ENCODE measurements at places on chromosomes 12 and 14.

DNA sequence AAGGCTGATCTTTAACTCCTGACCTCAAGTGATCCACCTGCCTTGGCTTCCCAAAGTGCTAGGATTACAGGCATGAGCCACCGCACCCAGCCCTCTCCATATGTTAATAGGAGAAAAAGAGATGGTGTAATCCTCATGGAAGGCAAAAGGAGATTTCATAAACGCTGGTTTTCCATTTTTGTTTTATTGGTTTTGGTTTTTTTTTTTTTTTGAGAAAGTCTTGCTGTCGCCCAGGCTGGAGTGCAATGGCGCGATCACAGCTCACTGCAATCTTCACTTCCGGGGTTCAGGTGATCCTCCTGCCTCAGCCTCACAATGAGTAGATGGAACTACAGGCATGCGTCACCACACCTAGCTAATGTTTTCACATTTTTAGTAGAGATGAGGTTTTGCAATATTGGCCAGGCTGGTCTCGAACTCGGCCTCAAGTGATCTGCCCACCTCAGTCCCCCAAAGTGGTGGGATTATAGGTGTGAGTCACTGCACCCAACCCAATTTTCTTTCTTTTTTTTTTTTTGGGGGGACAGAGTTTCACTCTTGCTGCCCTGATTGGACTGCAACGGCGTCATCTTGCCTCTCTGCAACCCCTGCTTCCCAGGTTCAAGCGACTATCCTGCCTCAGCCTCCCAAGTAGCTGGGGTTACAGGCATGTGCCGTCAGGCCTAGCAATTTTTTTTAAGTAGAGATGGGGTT, 8.1 kb downstream of the PTGES3 start:
- DNase-seq: no peak

- no peak for DNase-seq
Observed at GRCh38 chr12:3453990-3454680, 36.9 kb upstream of the PRMT8 start.

- no peak for DNase-seq
Observed at GRCh38 chr12:130640901-130641300, 75.2 kb downstream of the RIMBP2 start.

- no peak for DNase-seq
Observed at GRCh38 chr12:77888611-77889010, 57.9 kb downstream of the NAV3 start.

DNA sequence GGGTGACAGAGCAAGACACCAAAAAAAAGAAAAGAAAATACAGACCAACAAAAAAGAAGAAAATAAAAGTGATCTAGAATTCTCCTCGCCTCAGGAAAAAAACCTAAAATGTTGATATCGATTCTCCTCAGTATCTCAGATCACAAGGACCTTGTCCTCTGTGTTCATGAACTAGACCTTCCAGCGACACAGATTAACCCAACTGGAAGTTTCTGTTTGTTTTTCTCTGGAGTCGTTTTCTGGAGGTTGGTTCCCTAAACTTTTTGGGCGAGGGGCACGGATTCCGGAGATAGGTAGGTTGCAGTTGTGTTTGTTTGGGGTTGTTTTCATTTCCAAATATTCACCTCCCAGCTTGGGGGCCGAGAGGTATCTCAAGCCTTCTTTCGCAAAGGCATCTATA, 559 bp upstream of the RFC5 start:
- no peak for DNase-seq

GRCh38 chr12:118371321-118372282, 1.1 kb downstream of the TAOK3 start:
- peak; percentile 4 for DNase-seq

GRCh38 chr12:95351748-95352147, 122.2 kb upstream of the METAP2 start:
- DNase-seq: no peak

DNA sequence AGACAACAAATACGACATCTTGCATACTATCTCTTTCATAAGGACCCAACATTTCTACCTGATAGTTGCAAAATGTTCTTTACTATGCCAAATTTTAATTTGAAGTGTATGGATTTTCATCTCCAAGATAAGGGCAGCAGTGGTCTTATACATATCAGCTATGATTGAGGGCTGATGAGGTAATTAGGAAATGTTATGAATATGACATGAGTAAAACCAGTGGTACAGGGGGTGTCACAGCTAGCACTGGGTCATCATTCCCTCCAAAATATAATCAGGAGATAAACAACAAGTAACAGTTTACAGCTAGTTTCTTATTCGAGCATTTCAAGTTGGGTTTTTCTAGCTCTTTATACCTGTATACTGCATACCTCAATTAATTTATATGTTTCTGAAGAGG, 35.0 kb downstream of the ATP2B1 start:
- no peak for DNase-seq

DNA sequence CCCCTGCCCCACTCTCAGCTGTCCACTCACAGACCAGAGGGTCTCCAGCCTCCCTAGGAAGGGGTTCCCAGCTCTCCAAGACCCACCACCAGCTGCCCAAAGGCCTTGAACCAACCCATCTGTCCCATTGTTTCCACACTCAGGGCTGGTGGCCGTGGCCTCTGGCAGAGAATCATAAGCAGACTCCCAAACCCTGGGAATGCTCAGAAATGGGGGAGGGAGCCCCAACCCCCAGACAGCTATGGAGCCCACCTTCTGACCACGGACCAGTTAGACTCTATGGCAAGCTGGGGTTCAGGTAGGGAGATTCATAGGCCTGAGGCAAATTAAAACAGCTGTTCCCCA, 280.0 kb downstream of the DPF3 start:
- DNase-seq: no peak

DNA sequence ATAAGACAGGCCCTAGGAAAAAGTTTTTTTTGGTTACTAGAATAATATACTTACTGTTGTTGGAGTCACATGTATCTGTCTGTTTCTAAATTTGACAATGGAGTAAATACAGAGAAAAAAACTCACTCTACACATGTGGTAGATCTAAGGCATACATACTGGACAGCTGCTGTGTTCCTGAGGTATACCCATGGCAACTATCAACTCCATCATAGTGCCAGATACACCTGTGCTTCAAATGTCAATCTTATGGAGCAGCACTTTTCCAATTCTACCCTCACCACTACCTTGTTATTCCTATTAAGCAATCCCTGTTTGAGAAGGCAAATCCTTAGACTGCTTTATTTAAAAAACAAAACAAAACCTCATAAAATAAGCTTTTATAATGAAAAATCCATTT, 3.3 kb downstream of the ZCRB1 start:
- DNase-seq: no peak

DNA sequence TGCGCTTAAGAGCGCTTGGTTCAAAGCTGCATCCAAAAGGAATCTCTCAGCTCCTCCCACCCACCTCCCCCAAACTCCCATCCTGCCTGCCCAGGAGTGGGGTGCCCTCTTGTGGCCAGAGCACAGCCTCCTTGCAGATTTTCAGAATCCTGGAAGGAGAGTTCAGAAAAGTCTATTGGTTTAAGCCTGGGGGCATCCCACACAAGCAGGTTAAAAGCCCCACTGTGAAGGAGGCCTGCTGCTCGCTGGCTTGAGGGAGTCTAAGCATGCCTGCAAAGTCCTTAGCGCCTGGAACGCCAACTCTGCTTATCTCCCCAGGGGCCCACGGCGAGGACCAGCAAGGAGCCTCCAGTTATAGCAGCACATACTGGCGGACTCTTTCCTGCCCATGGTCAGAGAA, 297.1 kb downstream of the KSR2 start:
- DNase-seq: no peak

DNA sequence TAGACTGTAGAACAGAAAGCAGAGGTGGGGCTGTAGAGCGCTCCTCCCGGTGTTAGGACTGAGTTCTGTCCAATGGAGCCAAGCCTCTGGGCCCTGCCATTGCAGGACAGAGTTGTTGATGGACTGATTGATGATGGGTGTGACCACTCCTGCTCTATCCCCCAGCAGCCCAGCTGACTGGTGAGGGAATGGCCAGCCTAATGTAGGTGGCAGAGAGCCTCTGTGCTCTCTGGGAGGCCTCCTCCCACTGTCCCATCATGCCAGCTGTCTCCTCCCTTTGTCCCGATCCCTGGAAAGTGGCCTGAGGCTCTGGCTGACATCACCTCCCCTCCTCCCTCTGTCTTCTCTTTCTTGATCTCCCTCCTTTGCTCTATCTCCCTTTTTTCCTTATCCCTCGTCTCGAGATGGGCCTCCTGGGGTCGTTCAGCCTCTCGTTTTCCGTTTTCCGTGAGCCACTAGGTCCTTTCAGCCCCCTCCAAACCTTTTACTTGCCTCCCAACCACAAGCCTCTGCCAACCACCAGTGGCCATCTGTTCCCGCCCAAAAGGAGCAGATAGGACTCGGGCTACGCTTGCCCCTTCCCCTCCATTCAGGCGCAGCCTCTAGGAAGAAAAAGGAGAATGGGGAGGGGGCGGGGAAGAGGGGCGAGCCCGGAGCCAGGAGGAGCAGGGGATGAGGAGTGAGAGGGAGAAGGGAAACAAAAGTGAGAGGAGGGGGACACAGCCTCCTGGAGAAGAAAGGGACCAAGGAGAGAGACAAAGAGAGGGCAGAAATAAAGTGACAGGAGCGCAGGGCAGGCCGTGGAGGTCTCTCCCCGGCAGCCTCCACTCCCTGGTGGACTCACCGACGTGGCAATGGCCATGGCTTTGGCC, 572 bp downstream of the EFS start:
- DNase-seq: no peak

DNA sequence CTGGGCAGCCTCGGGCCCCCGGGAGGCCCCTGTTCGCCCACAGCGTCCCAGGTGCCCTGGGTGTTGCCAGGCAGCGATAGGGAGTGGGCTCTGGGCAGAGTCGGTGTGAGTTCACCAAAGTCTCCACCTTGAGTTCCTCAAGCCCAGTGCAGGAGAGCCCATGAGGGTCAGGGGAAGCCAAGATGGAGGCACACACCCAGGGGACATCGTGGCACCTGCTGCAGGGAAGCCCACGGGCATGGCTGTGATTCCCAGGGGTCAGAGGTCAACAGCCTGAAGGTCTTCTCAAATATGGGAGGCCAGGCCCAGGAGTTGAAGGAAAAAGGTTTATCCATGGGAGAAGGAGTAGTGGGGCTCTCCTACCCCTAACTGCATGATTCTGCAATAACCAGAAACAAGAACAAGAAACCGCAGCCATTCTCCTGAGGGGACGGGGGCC, 148.8 kb downstream of the ADGRD1 start:
- DNase-seq: no peak

DNA sequence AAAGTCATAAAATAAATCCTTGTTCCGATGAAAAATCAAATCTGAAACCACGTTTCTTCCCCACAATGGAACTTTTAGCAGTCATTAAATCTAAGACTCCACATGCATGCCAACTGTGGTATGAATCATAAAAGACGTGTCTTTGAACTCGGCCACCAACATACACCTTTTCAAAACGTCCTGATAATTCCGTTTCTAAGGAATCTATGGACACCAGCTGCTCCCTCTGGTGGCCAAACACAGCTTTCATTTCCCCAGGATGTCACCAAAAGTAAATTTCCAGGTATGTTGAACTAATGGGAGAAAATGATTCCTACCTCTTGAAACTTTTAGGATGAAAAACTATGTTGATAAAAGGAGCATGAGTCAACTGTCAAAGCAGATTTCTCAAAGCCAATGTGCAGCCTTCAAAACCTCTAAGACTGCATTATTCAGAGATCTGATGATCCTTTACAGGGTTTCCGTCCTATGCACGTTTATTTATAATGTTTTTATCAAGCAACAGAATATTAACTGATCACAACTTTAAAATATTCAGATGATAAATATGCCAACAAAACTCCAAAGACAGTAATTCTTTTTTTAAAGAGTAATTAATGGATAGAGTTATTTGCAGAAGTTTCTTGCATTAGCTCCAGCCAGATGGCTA, 96.2 kb downstream of the CIT start:
- no peak for DNase-seq

DNA sequence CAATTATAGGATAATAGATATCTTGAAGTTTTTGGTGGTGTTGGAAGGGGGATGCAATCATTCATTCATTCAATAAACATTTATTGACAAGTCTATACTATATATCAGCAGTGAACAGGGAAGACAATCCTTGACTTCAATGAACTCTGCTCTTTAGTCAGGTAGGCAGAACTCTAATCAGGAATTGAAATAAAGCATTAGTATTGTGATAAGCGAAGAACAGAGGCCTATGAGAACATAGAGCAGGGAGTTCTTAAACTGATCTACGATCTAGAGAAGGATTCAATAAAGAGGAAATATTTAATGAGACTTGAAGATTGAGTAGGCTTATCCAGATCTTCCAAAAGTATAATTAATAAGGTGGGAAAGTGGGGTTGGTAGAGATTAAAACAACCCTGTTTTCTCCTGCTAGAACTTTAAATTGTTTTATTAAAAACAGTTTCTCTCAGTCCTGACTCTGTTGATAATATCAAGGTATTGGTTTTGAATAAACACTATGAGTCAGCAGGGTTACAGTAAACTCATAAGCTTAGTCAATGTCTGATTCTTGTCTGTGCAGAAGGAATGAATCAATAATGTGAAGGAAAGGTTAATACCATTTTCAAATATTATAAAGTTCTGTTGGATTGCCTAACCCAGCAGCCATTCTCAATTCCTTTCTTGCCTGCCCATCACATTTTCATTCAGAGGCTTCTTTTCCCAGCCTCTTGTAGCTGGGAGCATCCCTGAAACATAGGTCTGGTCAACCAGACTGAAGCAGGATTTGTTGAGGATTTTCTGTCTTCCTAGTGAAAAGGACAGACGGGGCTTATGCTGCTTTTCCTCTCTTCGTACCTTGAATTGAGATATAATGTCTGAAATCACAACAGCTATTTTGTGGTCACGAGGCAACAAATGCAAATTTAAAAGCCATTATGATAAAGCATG, 38.9 kb upstream of the KTN1 start:
- DNase-seq: no peak

DNA sequence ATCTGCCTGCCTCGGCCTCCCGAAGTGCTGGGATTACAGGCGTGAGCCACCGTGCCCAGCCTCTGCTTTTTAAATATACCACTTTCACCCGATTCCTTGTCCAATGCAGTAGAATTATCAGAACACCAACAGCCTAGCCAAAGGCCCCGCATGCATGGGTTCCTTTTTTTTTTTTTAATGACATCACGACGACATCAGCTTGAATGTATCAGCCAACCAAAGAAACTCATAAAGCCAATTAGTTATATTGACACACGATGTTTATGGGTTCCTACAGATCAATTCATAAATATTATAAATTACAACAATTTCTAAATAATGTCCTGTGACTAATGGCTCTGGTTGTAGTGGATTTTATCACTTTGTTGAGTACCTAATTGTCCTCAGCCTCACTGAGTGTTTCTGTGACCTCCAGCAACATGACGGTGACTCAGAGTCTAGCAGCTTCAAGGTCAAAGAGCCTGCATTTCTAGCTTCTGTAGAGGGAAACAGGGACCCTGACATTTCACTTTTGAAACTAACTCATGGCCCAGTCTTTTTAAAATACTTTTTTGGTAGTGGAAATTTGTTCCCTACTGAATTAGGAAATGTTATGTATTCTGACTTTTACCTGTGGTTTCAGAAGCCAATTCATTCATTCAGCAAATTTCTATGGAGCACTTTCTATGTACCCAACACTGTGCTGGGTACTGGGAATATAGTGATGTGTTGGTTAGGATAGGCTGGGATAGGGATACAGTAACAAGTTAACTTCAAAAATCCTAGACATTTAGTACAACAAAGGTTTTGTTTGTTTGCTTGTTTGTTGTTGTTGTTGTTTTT, 144.1 kb downstream of the SUDS3 start:
- DNase-seq: no peak

Data from activated T-helper 9 cell treated with anti-CD3 and anti-CD28 coated beads, Interleukin-2, amount 50 U/mL, for 16 hours (primary cell).